H7 (cell line): ENCODE measurements at places on chromosomes 7 and 10.

DNA sequence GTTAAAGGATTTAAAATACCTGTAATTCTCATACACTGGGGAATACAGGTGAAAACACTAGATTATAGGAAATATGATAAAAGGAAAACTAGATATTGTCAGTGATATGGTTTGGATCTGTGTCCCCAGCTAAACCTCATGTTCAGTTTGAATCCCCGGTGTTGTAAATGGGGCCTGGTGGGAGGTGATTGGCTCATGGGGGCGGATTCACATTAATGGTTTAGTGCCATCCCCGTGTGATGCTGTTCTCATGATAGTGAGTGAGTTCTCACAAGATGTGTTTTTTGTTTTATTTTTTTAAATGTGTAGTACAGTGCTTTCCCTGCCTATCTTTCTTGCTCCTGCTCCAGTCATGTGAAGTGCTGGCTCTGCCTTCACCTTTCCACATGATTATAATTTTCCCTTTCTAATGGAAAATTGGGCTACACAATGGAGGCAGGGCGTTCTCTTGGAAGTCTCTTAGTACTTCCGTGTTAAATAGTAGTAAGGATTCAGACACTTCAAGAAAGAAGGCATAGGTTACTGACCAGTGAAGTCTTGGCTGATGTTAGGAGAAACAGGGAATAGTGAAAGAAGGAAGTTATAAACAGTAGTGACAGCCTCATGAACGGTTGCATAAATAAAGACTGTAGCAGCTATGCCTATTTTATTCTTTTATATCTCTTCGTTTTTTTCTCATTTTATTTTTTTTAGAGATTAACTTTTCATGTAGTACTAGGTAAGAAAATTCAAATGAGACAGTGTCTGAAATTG is 386.4 kb downstream of the SUGCT start:
- no peak for DNase-seq

- DNase-seq: no peak
Observed at GRCh38 chr10:49622426-49623425, 8.9 kb downstream of the CHAT start.

DNA sequence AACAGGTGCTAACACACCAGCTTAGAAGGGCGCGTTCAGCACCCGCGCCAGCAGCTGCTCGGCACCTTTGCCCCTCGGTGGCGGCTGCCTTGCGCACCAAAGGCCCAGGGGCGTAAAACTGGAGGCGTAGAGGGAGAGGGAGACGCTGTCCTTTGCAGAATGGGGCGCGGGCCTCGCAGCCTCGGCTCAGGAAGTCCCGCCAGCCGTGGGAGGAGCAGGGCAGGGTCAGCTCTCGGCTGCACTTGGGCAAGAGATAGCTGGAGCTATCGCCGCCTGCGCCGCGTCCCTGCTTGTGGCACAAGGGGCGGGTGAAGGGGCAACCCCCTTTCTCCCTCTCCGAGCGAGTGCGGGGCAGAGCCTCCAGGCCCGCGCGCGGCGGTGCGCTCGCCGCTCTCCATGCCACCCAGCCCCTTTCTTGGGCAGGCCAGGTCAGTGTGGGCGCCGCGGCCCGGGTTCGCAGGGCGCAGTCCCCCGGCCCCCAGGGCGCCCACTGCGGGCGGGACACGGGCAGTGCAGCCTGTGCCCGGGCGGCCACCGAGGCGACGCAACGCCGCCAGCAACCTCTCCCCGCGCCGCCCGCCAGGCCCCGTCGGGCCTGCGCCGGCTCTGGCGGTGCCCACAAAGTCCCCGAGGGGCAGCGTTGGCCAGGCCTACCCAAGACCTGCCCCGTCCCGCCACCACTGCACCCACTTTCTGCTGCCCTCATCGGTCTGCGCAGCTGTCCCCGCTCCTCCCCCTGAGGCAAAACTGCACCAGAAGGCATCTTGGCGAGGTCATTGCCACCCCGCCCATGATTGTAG is 4.1 kb downstream of the NEUROD6 start:
- DNase-seq: peak; percentile 85

DNA sequence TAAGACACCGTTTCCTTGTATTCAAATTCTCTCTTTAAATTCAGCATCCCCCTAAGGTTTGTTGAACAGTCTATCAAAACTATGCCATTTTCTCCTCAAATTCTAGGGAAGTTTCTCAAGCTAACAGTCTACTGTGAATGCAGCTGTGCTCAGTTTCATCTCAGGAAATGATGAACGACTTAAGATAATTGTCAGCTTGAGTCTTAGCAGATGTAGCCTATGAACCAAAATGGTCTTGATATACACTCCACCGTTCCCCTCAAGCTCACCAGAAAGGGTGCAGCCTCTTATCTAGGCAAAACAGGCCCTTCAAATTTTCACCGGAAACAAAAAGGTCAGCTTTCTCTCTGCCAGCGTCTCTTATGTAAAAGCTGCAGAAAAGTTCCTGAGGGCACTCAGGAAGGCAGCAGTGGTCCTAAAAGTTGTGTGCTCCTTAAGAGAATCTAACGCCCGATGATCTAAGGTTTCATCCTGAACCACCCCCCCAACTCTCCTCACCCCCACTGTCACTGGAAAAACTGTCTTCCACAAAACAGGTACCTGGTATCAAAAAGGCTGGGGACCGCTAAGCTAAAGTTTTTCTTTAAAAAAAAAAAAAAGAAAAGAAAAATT is 2.1 kb downstream of the DNAJC9 start:
- no peak for DNase-seq

DNA sequence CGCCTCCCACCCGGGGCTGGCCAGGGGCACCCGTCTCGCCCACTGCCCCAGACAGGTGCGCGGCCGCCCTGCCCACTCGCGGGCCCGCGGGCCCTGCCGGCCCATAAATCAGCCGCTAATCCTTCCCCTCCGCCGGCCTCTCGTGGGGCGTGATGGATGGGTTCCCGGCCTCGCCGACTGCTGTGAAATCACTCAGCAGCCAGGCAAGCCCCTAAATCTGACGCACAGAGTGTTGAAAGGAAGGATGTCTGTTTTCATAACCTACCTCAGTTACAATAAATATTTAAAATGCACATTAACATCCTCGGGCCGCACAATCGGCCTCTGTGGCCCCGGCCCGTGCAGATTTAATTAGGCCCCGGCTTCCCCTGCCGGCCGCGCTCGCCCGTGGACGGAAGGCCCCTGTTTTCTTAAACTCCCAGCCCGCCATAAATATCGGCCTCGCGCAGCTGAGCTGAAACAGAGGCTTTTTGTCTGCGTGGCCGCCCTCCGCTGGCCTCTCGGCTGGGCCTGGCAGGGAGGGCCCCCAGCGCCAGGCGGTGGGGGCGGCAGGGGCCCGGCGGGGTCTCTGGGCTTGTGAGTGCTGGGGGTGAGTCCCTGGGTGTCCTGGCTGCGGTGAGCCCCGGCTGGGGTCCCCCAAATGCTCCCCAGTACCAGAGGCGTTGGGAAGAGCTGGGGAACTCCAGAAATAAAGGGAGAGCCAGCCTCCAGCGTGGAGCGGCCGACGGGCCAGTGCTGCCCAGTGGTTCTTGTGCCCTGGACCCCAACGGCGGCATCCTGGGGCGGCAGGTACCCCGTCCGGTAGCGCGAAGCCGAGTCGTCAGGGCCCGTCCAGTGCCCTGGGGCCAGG is 90.7 kb downstream of the UNCX start:
- DNase-seq: peak; percentile 63

DNA sequence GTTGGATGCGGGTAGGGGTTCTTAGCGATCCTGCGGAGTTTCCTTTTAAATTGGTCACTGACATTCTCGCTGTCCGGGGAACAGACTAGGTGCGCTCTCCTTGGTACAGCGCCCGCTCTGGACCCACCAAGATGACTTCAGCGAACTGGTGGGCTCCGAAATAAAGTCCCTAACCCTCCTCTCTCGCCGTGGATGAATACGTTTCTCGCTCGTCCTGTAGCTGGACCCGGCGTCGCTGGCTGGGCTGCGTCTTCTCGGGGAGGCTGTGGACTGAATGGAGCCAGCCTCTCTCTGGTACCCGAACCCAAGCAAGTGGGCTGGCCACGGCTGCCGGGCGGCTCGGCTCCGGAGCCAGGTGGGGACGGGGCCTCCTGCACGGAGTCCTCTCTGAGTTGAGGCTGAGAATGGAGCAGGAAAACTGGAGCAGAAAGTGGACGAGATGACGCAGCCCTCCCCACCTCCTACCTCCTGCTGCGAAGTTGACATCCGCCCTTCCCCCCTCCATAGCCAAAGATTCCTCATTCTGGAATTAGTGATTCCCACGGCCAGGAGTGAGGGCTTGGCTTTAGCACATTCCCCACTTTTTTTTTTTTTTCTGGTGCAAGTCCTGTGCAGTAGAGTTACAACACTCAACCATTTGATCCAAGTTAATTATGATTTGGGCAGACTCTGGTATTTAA is 1.5 kb downstream of the UNC5B start:
- peak; percentile 87 for DNase-seq

DNA sequence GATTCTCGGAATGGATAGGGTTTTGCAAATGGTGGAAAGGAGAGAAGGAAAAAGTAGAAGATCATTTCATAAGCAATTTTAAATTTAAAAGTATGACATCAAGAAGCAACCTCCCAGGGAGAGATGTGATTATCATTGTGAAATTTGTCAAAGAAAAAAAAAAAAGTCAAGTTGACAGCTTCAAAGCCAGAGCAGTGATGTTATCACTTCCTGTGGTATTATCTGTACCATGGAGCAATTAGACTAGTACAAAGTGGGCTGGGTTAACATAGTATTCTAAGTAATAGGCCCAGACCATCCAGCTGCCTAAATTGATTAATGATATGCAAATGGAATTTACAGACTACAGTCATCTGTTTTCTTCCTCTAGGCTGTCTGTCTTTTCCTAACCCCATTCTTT is 84.0 kb upstream of the NPY start:
- no peak for DNase-seq

DNA sequence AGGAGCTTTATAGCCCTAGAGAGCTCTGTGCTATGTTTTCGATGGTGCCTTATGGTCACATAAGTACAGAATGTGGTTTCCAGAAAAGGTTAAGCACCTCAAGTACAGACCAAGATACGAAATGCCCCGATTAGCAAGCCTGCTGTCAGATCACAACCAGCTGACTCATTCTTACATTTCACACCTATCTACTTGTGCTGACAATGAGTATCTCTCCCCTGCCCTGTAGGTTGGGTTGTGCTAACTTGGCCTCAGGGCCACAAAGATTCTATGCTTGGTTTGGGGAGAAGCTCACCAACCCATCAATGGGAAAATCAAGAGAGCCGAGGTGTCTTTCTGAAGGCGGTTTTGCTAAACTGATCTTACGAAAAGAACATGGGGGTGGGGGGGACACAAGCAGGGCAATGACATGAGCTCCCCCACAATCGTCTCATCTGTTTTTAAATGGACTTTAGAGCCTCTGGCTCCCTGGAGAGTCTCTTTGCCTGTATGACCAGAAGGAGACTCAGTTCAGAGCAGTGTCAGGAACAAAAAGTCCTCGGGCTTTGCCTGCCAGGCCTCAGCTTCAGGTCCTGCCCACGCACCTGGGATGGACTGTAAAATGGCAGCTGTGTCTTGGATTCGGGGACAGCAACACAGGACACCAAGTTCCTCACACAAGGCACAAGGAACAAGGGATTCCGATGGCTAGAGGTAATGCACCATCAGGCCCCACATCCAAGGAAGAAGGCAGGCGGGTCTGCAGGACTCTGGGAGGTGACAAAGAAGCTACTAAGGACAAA is 55.1 kb downstream of the FAM53B start:
- DNase-seq: no peak

- DNase-seq: no peak
Observed at GRCh38 chr7:95520136-95520535, 34.4 kb downstream of the ASB4 start.

DNA sequence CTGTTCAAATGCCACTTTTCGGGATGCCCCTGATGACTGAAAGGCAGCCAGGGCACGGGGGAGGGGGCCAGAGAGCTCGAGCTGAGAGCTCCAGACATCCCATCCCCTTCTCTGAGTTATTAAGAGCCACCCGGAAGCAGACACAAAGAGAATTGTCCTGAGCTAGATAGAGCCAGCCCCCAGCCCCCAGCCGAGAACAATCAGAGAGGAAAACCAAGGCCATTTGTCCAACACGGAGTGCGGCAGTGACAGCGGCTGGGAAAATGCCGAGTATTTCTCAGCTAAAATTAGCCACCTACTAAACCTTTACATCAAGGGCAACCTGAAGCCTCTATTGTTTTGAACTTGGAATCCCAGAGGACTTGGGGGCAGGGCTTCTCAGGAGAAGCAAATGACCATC is 51.0 kb downstream of the UNC5B start:
- no peak for DNase-seq

DNA sequence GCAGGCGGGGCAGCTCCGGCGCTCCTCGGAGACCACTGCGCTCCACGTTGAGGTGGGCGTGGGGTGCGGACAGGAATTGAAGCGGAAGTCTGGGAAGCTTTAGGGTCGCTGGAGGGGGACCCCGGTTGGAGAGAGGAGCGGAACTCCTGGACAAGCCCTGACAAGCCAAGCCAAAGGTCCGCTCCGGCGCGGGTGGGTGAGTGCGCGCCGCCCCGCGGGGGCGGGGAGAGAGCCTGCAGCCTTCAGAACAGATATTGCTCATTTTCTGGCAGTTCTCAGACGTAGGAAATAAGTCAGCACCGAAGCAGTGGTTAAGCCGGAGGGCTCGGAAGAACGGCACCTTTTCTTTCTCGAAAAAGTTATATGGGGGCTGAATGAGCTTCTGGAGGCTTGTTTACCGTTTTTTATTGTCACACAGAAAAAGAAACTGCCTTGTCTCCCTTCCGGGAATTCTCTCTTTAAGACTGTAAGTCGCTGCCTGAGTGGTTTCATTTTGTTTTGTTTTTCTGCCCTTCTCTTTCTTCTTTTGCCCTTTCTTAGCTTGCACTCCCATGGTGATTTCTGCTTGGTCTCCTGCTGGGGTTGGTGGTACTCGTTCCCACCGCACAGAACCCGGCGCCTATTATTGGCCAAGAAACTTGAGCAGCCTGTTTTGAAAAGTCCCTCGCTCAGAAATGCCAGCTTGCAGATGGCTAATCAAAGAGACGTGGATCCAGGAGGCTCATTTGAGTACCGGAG is 732 bp downstream of the FAS start:
- peak; percentile 63 for DNase-seq

GRCh38 chr7:127890726-127891125 is 140.5 kb downstream of the LRRC4 start:
- DNase-seq: no peak

GRCh38 chr10:88027570-88027969 is 164.1 kb downstream of the PTEN start:
- DNase-seq: no peak

- DNase-seq: no peak
Observed at GRCh38 chr10:62620491-62620890, 184.0 kb upstream of the ADO start.

- no peak for DNase-seq
Observed at GRCh38 chr10:130025326-130025725, 61.3 kb upstream of the EBF3 start.

DNA sequence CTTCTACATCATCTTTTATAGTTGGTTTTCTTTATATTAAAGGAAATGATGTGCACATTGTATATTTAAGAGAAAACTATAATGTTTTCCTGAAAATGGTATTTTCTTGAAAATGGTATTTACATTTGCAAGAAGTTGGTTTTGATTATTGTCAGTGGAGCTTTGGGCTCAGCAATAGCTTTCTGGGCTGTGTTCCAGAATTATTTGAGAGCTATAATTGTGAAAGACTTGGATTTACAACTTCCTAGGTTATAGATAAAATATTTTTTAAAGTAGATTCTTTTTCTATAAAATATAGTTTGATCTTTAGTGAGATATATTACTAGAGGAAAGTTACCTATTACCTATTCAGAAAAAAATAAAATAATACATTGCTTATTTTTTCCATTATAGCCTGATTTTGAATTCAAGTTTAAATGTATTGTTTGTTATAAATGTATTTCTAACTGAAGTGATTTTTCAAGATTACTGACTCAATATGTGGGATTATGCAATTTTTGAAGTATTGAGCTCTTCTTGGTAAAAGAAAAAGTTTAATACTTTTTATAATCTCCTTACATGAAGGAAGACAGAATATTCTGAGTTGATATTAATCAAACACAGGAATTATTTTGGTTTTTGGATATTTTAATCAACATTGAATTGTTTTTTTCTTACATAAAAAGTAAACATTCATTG is 20.2 kb downstream of the GNAI1 start:
- DNase-seq: no peak
